ENCODE measurements at places on chromosomes 3 and 15.

DNA sequence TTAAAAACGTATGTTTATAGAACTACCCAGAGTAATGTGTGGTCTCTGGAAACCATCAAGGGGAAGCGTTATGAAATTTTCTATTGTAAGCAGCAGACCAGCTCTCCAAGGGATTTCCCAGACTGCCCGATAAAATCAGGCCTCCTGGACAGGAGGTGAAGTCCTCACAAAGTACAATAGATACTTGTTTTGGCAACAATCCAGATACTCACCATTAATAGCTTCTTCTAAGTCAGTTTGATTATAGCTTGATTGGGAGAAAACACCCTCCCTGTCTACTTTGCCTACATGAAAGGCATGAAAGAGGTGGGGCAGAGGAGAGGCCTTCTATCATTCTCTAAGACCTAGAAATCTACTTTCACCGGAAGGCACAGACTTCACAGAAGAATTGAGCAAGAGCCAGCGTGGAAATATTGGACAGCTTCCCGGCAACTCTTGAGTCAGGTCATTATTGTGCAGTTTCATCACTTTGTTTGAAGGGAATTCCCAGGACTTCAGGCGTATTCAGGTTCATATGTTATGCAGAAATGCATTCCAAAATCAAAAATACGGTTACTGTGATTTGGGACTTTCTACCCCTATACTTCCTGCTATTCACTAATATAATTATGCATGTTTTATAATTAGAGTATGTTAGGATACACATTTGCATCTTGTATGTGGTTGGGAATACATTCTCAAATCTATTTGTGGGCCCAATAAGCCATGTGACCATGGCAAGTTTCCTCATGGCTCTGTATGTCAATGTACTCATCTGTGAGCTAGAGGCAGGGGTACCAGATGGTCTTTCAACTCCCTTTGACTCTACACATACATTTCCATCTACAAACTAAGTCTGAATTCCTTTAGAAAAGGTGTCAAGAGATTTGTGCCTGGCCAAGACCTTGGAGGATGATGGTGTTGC lies 103.5 kb downstream of the CD47 start:
- DNase-seq: peak; percentile 88

DNA sequence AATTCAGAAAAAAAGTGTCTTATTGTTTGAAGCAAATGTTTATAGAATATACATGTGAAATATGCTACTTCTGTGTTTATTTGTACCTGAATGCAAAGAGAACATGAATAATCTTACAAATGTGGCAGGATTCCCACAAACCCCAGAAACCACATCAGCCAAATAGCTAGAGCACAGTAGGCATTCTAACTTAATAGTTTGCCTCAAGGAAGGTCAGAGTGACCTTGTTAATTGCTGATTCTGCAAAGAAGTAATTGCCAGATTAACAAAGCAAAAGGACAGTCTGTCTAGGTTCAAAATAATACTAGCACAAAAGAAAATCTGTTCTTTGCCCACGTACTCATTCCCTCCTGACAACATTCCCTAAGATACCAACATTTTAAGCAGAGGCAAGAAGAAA lies 604.0 kb downstream of the PYDC2 start:
- DNase-seq: no peak

- DNase-seq: no peak
These were observed 30.6 kb downstream of the SLC28A1 start for GRCh38 chr15:84914909-84915605.

DNA sequence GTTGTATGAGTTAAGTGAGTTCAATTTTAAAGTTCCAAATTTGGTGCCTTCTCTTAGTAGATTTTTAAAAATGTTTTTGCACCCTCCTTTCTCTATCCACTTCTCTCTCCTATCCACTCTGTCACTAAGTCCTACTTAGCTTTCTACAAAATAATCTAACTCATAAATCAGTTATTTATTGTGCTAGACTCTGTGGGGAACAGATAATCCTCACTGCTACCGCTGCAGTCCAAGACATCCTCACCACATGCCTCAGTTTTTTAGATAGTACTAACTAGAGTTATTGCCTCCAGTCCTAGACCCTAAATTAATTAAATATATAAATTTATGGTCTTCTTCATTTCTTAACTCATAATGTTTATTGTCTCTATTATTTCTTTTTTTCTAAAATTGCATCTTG lies 576.3 kb downstream of the GRM7 start:
- DNase-seq: no peak

- no peak for DNase-seq
These were observed 483.6 kb downstream of the TAFA4 start for GRCh38 chr3:68448510-68449383.

DNA sequence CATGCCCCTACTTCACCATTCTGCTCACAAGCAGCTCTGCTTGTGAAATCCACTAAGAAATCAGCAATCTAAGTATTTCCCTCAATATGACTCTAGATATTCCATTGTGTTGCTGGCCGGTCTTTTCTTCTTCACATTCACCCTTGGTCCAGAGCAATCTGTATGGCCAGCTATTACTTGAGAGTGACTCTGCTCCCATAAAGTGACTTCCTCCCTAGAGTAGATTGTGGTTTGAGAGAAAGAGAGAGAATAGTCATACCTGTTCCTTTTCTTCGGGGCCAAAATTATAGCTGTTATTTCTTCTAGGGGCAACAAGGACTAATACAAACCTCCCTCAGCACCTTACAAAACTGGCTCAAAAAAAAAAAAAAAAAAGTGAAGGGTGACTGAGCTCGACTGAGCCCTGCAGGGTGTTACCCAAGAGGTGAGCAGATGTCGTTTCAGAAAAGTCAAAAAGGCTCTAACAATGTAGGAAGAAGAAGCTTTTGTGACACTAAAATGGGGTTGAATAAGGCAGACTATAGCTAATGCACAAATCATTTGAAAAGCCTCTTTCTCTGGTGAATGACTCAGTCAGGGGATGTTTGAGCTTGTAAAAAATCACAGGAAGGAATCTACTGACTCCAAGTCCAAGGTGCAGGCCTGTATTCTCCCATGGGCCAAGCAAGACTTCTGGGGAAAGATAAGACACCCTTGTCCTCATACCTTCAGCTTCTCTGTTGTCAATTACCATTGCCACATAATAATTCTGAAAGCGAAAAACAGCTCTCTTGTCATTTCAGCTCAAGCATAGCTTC lies 161.0 kb upstream of the SLC24A5 start:
- DNase-seq: no peak

DNA sequence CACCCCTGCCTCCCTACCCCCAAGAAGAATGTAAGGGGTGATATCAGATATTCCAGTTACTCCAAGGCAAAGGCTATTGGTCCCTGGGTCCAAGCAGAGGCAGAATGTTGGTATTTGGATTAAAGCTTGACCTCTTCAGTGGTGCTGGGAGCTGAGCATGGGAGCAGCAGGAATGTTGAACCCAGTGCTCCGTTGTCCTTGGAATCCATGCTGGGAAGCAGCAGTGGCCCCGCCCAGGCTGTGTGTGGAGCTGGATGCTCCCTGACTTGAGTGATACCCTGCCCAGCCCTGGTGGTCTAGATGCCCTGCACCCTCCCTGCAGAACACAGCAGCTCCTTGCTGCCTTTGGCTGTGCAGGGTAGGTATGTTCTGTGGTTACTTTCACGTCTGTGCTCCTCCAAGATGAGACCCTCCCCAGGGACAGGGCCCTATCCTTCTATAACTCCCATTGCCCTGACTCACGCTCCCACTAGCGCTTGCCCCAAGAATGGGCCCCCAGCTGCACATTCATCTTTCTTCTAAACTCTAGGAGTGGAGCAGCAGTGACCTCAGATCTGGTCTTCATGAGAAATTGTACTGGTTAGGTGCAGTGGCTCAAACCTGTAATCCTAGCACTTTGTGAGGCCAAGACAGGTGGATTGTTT lies 35.1 kb downstream of the UMPS start:
- DNase-seq: no peak

- DNase-seq: no peak
These were observed 64.2 kb upstream of the TMEM115 start for GRCh38 chr3:50423543-50423942.

GRCh38 chr3:194189243-194189791 lies 53.4 kb downstream of the HES1 start:
- DNase-seq: no peak

- no peak for DNase-seq
These were observed 14.2 kb upstream of the CD200R1L start for GRCh38 chr3:112860898-112861297.

GRCh38 chr15:34292621-34293020 lies 45.0 kb downstream of the SLC12A6 start:
- no peak for DNase-seq

GRCh38 chr3:58507356-58508078 lies 15.6 kb downstream of the KCTD6 start:
- DNase-seq: no peak

DNA sequence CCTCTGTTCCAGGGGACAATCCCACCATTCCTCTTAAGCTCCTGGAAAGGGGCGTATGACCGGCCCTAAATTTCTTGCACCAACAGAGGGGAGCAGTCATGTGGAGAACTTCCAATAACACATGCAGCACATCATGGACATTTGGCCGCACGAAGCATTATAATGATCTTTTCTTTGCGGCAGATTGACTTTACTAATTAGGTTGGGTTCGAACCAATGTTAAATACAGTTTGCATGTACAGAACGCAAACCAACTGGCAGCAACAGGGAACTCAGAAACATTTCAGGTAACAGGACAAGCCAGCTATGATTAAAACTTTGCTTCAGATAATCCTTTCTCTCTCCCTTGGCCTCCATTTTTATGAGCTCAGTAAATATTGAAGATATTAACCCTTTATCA lies 100.8 kb upstream of the ADPGK start:
- no peak for DNase-seq

GRCh38 chr15:57440799-57441198 lies 64.5 kb downstream of the CGNL1 start:
- no peak for DNase-seq

DNA sequence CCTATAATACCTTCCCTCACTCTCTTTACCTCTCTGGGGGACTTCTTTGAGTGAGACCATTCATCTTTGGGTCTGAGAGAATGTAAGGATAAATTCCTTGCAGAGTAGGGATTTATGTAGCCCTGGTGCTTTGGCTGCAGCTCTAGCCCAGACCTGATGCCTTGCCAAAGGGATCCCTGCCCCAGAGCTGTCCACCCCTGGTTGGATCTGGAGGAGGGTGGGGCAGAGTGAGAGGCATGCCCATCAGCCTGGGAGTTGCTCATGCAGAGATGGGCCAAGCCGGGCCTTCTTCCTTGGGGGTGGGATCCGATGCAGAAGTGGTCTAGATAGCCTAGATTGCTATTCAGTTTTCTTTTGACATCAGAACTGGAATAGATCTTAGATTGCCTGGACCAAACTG lies 31.5 kb downstream of the RTP1 start:
- DNase-seq: no peak

- no peak for DNase-seq
These were observed 15.6 kb upstream of the DUSP7 start for GRCh38 chr3:52072020-52072419.

- DNase-seq: no peak
These were observed 8.4 kb upstream of the CHRNA3 start for GRCh38 chr15:78629031-78629715.

DNA sequence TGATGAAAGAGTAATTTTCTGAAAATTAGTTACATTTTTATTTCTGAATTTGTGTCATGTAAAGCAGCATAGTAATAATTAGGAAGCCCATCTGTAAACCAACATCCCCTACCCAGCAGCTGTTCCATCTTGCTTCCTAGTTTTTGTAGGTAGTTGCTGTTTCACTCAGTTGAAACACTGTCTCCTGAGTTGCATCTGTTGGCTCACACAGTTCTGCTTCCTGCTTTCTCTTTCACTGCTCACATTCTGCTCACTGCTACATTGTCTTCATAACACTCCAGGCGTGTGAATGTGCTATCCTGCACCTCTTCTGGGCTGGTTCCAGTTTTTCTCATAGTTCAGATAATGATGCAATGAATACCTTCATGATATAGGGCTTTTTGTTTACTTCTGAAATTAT lies 123.4 kb downstream of the EPHB1 start:
- no peak for DNase-seq

GRCh38 chr15:41734079-41734478 lies 40.2 kb upstream of the MAPKBP1 start:
- no peak for DNase-seq
